ENCODE measurements at places on chromosomes 6 and 20.

DNA sequence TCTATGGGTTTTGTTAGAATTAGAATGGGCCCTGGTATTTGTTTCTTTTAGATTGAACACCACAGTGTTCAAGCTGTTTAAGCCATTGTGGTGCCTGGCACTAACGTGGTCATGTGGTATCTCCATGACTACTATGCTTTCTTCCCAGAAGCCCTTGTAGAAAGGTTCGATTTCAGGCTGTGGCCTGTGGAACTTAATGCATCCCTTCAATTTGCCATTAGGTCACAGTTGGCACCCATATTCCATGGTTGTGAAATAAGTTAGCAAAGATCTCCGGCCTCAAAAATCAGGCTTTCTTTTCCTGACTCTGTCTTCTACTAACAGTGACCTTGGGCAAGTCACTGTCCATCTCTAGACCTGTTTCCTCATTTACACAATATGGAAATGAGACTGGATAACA is 31.3 kb upstream of the AAR2 start:
- DNase-seq = no peak

DNA sequence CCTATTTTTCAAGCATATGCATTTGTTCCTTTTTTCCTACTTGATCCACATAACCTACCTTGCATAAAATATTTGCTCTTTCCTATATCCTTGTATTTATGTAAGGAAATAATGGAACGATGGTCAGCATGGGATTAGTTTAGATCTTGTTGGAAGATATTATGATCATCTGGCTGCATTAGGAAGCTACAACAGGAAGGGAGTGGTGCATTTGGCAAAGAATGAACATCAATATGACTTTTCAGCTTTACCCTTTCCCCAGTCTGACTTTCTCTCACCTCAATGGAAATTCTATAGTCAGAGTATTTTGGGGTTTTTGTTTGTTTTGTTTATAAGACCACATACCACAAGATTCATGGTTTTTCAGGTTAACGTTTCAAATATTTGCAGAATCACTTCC is 66.0 kb downstream of the HS3ST5 start:
- no peak for DNase-seq

- no peak for DNase-seq
These were observed 272.9 kb downstream of the SMOC2 start for GRCh38 chr6:168713839-168714238.

DNA sequence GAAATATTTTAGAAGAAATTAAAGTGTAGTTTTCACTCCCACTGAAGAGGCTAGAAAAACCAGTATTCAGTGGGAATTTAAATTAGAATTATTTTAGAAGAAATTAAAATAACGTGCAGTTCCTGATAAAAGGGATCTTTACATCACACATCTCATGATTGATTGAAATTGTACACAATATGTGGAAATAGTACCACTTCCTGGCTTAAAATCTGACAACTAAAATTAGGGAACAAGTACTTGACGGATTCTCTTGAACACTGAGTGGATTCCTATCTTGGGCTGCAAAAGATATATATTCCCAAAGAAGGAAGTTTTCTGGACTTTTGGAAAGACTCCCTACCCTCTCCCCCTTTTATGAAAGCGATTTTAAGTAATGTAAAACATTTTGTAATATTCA is 14.6 kb upstream of the MTCL3 start:
- DNase-seq = no peak

- no peak for DNase-seq
These were observed 40.1 kb downstream of the VSTM2L start for GRCh38 chr20:37943033-37943432.

- no peak for DNase-seq
These were observed 710.2 kb upstream of the POU3F2 start for GRCh38 chr6:98124171-98124570.

GRCh38 chr6:42817907-42818306 is 36.1 kb downstream of the BICRAL start:
- DNase-seq = no peak

DNA sequence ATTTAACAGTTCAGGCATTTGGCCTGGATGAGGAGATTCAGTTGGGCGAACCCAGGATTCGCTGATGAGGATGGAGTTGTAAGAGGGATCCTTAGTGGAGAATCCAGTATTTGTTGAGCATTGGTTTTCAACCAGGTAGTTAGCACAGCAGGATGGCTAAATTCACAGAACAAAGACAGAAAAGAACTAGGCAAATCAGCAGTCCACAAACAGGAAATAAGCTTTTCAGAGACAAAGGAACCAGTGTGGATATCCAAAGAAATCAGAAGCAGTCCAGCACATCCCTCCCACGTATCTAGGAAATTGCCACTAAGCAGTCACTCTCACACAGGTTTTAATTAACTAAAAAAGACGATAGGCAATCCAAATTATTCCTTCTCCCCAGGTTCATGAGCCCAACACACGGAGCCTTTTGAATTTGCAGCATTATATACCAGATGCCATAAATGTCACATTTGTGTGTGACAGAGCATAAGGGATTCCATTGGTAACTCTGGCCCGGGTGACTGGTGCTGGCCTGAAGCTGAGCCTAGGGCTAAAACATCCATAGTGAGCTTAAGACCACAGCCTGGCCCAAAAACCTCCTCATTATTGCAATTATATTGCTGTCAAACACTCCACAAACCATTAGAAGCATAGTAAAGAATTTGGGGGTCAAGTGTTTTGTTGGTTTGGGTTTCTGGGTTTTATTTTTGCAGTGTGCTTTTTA is 131.5 kb downstream of the SOBP start:
- no peak for DNase-seq

- DNase-seq = no peak
These were observed 210.9 kb upstream of the ZFP64 start for GRCh38 chr20:52402514-52402913.

DNA sequence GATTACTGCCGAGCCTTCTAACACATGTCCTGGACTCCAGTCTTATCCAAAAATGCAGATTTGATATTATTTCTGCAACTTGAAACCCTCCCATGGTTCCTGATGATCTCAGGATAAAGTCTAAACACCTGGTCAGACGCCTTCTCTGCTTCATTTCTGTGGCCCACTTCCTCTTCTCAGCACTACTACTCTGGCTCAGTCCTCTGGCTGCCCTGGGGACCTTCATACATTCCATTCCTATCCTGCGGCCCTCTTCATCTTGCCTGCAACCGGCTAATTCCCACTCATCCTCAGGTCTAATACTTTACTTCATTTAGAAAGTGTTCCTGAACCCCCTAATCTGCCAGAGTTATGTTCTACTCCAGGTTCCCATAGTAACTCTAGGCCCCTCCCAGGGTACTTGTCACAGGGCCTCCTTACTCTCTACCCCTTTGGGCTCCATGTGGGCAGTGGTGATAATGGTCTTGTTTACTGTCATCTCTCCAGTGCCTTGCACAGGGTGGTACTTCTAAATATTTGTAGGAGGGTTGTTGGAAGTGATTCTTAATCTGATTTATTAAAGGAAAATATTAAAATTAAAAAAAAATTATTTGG is 18.9 kb downstream of the MAN1A1 start:
- no peak for DNase-seq

GRCh38 chr20:48456366-48457192 is 371.2 kb downstream of the PREX1 start:
- DNase-seq = no peak

GRCh38 chr20:63254606-63255384 is 532 bp upstream of the NKAIN4 start:
- no peak for DNase-seq

GRCh38 chr6:123805921-123806320 is 2.3 kb downstream of the NKAIN2 start:
- DNase-seq = no peak

DNA sequence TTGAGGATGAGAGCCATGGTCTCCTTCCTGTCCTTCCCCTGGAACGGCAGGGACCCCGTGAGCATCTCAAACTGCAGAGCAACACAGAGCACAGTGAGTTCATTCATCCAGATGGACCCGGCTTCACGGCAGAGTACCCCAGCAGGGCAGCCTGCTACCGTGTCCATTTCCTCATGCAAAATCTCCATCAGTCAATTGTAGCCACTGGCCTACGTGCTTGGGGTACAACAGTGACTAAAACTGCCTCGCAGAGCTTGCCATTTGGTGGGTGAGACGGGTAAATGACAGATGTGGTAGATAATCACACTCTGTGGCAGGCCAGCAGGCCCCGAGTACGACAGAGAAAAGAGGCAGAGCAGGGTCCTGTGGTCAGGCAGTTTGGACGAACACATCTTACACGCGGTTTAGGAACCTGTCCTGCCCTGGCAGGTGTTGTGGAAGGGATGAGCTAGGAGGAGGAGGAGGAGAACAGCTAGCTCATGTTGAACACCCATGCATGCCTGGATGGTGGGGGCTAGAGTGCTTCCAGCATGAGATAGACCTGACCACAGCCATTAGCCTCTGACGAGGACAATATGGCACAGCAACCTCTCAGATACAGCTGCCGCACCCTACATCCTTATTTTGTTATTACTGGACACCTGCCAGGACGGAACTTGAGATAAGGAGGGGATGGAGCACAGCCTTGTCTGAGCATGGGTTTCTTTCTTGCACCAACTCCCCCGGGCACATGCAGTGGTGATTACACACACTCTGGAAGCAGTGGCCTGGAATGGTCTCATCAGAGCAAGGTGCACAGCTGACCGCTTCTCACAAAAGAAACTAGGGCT is 95.6 kb downstream of the RAMACL start:
- DNase-seq = no peak

GRCh38 chr6:157758516-157759023 is 64.5 kb upstream of the SNX9 start:
- no peak for DNase-seq

GRCh38 chr20:44593751-44594150 is 11.4 kb downstream of the PKIG start:
- DNase-seq = no peak

DNA sequence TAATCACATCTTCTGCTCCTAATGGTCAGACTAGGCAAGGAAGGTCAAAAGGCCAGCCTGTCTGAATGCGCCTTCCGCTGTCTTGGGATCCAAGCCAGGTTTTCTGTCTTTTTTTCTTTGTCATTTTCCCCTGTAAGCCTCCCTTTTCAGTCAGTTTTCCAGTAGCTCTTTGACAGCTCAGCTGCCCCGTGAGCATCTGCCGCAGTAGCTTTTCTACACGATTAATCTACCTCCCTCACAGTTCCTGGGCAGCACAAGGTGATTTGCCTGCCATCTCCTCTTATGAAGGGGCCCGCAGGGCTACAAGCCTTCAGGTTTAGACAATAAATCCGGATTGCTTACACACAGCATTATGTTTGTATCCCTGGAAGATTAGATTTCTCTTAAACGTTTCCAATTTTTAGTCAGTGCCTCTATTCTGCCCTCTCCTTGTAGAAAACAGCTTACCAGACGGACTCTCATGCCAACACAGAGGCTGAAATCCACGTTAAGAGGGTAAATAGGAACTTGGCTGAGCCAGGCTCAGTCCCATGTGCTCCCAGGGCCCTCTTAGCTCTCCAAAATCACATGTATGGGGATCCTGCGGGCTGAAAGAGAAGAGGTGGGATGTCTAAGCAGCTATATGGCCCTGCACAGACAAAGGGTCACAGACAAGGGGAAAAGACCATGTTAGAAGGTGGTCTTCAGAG is 77.2 kb downstream of the LY86 start:
- DNase-seq = no peak

- no peak for DNase-seq
These were observed 619.0 kb downstream of the PHF3 start for GRCh38 chr6:64254558-64254957.

- DNase-seq = no peak
These were observed 69.8 kb downstream of the DST start for GRCh38 chr6:56572788-56573471.

DNA sequence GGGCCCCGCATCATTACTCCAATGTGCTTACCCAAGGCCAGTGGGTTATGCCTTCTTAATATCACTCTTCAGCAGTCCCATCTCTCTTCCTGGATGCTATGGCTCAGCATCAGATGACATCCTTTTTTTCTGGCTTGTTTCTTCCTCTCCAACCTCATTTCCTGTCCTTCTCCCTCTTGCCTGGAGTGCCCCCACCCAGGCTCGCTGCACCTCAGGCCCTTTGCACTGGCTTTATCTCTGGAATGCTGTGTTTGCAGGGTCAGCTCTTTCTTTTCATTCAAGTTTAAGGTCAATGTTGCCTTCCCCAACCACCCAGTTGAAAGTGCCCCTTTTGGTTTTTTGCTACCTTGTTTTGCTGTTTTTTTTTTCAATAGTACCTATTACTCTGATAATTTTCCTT is 36.7 kb downstream of the CD40 start:
- DNase-seq = no peak

DNA sequence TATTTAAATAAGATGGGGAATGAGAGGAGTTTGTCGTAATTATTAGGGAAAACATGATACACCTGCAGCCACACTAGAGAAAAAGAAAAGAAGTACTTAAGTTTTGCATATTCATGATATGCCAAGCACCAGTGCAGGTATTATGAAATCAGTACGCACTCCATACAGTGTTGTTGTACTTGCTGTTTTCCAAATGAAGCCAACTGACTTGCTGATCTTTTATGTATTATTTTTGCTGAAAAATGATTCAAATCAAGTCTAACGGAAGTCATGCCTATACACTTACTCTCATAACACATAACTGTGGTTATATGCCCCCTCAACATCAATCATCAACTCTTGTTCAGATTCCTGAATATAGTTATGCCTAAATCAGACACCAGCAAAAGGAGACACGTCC is 584.9 kb upstream of the EYS start:
- DNase-seq = no peak
